ENCODE measurements at places on chromosomes 13 and 19. TPM values are rescaled to one million over a fixed set of nuclear protein-coding genes. Genes with fewer than 3 reads are reported as not detected.

DNA sequence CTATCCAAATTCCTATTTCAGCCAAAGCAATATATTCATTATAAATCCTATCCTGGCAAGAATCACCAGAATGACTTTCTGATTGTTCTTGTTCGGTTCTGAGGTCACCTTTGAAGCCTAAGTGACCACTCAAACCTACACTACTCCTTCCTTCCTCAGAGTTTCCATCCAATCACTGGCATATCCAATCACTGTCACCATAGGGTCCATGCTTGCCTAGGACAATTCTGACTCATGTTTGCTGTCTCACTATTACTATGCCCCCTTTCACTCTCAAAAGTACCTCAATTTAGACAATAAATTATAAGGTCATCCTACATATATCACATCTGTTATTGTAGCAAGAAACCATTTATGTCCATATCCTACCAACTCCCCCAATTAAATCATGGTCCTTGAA is 58.9 kb downstream of the UBL3 start:
- no peak for DNase-seq

CYSLTR2 gene
- 2.4 TPM for total RNA-seq

GRCh38 chr13:58300974-58301681 is 669.6 kb downstream of the PCDH17 start:
- no peak for DNase-seq

- DNase-seq, result no peak
Measured at GRCh38 chr19:29812881-29813275, 1.1 kb downstream of the CCNE1 start.

ATP4A gene
- not detected for total RNA-seq

Measured in skin of body (tissue), 3 donors.